ENCODE measurements at places on chromosomes 3 and 15. TPM values are rescaled to one million over a fixed set of nuclear protein-coding genes. Genes with fewer than 3 reads are reported as not detected.

- DNase-seq, result no peak
Observed at GRCh38 chr3:189937302-189938127, 183.2 kb downstream of the P3H2 start.

DNA sequence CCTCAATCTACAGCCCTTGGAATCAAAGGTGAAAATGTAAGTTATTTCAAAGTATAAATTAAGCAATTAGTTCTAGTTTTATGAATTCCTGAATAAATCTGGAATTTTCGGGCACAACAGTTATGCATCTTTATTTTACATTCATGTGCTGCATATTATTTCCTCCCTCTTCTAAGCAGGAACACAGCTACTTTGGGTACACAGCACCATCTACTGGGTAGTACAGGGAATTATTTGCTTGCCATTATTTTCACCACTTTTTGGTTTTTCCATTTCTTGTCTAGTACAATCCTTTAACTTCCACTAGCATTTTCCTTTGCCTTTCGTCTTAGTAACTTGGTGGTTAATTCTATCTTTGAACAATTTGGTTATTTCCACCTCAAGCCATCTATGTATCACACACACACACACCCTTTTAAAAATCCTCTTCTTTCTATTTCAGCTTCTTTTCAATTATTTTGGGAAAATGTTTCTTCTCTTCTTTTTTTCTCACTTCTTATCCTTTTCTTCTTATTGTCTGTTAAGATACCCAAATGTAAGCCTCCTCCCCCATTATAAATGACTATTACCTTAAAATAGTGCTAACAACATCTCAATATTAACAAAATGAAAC, 451.0 kb downstream of the MFSD1 start:
- DNase-seq, result no peak

- DNase-seq, result peak; percentile 54
Observed at GRCh38 chr3:15339786-15340215, 7.4 kb upstream of the SH3BP5 start.

GRCh38 chr15:69042531-69042930, 28.0 kb downstream of the NOX5 start:
- DNase-seq, result no peak

GOLGA8G gene
- polyA plus RNA-seq, result not detected

DNA sequence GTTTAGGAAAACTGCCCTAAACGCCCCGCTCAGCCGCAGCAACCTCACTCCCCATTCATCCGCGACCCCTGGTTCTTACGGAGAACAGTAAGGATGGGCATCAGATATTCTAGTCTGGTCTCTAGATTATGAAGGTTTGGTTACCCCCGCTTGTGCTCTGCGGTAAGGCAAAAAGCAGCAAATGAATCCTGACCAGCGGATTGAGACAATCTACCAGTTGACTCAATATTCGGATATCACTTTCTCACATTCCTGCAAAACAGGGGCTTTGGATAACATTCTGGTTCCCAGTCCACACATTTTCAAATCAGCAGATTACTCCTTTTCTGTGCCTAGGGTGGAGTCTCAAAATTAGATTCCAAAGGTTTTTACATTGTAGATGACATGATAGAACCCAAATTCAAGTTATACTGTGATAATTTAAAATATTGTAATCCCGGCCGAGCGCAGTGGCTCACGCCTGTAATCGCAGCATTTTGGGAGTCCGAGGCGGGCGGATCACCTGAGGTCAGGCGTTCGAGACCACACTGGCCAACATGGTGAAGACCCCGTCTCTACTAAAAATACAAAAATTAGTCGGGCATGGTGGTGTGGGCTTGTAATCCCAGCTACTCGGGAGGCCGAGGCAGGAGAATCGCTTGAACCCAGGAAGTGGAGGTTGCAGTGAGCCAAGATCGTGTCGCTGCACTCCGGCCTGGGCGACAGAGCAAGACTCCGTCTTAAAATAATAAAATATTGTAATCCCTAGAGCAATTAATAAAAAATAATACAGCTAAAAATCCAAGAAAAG, 1.1 kb upstream of the CYFIP1 start:
- DNase-seq, result no peak

DNA sequence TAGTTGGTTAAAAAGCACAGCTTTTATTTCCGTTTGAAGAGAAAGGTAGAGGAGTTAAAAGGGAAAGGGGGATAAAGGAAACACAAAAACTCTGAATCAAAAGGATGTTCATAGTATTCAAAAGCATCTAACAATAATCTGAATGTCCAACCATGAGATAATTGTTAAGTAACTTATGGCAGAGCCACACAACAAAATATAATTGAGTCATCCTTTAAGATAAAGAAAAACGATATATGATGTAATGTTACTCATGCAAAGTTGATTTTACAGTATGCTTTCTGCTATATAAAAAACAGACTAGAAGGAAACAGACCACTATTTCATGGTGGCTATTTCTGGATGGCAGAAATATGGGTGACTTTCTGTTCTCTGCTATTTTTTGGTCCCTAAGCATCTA, 3.9 kb downstream of the XPC start:
- DNase-seq, result no peak

DNA sequence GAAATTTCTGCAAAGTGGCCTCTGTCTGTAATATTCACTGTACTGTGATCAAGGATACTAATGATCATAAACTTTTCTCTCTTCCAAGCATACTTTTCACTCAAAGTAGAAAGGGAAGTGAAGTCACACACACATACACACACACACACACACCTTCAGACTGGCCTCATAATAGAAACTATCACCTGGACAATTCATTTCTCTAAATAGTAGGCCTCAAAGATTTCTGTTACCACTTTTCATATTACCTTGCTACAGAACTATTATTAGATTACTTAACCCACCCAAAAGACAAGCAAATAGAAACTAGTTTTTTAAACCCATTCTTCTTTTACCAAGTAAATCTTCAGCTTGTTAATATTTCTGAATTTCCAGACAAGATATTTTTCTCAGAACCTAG, 12.2 kb downstream of the CPB1 start:
- DNase-seq, result no peak

- no peak for DNase-seq
Observed at GRCh38 chr3:94303897-94304296, 241.0 kb downstream of the NSUN3 start.

GRCh38 chr3:44128057-44128775, 113.5 kb upstream of the TOPAZ1 start:
- no peak for DNase-seq

- DNase-seq, result no peak
Observed at GRCh38 chr3:134466331-134466730, 19.5 kb downstream of the ANAPC13 start.

GRCh38 chr15:29196290-29196689, 73.3 kb downstream of the NSMCE3 start:
- DNase-seq, result no peak

FSIP1 gene
- polyA plus RNA-seq, result 0.10 TPM

DNA sequence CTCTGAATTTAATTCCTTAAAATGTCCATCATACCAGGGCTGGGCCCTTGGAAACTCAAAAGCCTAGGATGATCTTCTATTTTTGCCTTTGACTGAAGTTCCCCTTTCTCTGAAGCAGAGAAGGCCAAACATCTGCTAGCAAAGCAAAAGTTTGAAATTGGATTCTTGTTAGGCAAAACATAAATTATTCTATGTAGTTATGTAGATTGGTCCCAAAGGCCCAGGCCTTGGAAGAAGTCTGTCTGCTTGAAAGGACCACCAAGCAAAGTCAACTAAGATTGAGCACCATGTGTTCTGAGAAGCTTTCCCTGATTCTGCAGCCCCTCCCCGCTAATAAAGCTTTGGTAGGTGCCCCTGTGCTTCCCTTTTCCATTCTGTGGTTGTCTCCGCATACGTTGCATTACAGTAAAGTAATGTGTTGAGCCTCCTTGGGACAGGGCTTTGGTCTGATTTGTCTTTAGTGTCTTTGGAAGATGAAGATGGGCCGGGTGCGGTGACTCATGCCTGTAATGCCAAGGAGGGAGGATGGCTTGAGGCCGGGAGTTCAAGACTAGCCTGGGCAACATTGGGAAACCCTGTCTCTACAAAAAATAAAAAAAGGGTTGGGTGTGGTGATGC, 56.4 kb downstream of the RPL39L start:
- no peak for DNase-seq

PCBP4 gene
- 1.3 TPM for polyA plus RNA-seq

- no peak for DNase-seq
Observed at GRCh38 chr3:131031660-131032059, 5.0 kb downstream of the NEK11 start.

DNA sequence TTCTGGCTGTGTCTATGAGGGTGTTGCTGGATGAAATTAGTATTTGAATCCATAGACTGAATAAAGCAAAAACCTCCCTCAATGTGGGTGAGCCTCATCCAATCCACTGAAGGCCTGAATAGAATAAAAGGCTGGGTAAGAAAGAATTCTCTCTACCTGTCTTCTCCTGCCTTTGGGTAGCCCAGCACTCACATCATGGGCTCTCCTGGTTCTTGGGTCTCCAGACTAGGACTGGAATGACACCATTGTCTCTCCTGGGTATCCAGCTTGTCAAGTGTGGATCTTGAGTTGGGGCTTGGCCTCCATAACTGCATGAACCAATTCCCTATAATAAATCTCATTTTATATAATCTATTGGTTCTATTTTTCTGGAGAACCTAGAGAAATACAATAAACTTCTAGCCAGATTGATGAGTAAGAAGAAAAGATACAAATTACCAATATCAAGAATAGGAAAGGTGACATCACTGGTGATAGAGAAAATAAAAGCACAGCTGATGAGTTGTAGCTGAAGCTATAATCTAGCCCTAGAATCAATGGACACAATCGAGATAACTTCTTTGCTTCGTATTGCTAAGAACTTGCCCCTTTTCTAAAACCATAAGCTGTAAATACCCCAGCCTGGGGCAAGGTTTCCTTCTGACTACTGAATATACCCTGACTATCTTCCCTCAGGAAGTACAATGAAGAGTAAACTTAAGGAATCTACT, 106.4 kb downstream of the ANO10 start:
- no peak for DNase-seq

SIDT1 gene
- polyA plus RNA-seq, result 4.0 TPM

DNA sequence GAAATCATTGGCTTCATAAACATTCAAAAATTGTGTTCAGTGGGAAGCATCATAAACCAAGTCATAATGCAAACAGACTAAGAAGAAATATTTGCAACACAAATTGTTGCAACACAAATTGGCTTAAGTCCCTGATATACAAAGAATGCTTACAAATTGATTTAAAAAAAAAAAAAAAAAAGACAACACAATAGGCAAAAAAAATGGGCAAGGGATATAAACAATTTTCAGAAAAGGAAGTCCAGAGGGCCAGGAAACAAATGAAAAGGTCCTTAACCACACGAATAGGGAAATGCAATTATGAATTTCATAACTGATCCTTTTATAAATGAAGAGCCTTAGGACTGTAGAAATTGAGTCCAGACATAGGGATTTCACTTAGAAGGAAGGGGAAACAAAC, 98.9 kb downstream of the LRRK1 start:
- DNase-seq, result peak; percentile 45

GRCh38 chr3:176403531-176403930, 793.8 kb downstream of the TBL1XR1 start:
- DNase-seq, result no peak

DNA sequence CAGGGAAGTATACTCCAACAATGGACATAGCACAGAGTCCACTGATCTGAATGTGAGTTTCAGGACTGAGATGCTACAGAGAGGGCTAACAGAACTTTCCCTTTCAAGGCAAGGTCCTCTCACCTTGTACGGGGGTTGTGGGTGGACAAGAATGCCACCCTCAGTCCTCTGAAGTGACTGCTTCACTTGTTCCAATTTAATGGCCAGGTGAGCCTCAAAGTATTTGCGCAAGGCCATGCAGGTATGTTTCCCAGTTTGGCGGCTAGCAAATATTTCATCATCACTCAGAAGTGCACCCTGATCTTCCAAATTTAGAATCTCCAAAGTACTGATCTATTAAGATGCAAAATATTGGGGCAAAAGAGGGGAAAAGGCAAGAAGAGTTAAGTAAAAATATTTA, 38.1 kb downstream of the RBM15B start:
- no peak for DNase-seq

RASSF1 gene
- 24.0 TPM for polyA plus RNA-seq

Measured in CD14-positive monocyte (primary cell).